Tongue (tissue), 3 donors: ENCODE measurements at places on chromosomes 4 and X. TPM values are rescaled to one million over a fixed set of nuclear protein-coding genes. Genes with fewer than 3 reads are reported as not detected.

ODAM gene
- total RNA-seq: not detected

CXCL11 gene
- total RNA-seq: not detected

CCSER1 gene
- 19.9 TPM for total RNA-seq

- no peak for DNase-seq
These were observed 51.8 kb downstream of the LRP2BP start for GRCh38 chr4:185343726-185344581.

- DNase-seq: peak; percentile 54
These were observed 44.1 kb upstream of the FRMD7 start for GRCh38 chrX:132171881-132172280.

DNA sequence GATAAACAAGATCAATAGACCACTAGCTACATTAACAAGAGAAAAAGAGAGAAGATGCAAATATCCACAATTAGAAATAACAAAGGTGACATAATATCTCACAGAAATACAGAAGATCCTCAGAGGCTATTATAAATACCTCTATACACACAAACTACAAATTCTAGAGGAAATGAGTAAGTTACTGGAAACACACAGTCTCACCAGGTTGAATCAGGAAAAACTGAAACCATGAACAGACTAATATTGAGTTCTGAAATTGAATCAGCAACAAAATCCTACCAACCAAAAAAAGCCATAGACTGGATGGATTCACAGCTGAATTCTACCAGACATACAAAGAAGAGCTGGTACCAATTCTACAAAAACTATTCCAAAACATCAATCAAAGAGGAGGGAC is 211.8 kb upstream of the CPEB2 start:
- DNase-seq: no peak

NHS gene
- 3.5 TPM for total RNA-seq
